Activated CD4-positive, alpha-beta T cell treated with anti-CD3 and anti-CD28 coated beads, Interleukin-2, amount 50 U/mL, for 24 hours (primary cell): ENCODE measurements at places on chromosomes 4 and X.

DNA sequence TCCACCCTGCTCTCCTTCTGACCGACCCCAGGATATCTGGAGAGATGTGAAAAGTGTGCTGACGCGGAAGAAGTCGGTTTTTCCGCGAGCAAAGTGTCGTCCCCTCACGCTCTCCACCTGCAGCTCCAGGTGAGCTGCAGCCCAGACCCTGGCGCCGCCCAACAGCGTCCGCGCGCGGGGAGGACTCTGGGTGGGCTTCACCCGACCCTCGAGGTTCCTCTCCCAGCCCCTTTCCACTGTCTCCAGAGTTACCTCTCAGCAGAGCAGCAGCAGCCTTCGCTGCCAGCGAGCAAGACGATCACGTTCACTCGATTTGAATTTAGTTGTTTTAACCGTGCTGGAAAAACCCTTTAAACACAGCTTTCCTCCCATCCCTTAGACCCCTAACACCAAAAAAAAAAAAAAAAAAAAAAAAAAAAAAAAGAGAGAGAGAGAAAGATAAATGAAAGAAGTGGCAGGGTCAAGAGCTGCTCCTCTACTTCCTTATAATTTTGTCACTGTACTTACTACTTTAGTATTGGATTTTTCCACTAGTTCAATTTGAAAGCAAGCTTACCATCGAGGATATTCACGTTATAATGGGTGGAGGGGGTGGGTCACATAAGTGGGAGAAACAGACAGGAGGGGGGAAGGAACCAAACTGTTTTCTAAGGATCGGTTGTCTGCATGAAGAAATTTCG lies 758 bp upstream of the NR3C2 start:
- no peak for DNase-seq

- DNase-seq, result no peak
These were observed 126.5 kb downstream of the REELD1 start for GRCh38 chr4:146340798-146341197.

DNA sequence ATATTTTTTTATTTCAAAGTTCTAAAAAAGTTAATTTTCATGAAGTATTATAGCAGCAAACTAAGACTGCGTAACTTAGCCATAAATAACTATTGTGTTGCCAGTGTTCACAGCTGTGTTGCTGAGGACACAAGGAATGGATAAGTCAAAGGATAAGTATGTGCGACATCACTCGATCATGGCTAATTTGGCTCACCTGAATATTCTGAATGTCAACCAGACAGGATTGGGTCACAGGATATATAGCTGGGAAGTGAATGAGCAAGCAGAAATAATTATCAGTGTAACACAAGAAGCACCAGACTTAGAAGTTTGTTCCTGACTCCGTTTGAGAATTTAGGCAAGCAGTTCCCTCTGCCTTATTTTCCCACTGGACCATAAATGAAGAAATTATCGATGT lies 33.9 kb downstream of the PRDM8 start:
- DNase-seq, result no peak

GRCh38 chrX:1734806-1735205 lies 119.9 kb downstream of the ASMT start:
- no peak for DNase-seq

GRCh38 chr4:140906993-140907962 lies 151.1 kb upstream of the TBC1D9 start:
- no peak for DNase-seq

GRCh38 chrX:78946178-78946931 lies 1.2 kb downstream of the P2RY10 start:
- no peak for DNase-seq

- no peak for DNase-seq
These were observed 127.6 kb upstream of the NUDT6 start for GRCh38 chr4:123050018-123050417.

DNA sequence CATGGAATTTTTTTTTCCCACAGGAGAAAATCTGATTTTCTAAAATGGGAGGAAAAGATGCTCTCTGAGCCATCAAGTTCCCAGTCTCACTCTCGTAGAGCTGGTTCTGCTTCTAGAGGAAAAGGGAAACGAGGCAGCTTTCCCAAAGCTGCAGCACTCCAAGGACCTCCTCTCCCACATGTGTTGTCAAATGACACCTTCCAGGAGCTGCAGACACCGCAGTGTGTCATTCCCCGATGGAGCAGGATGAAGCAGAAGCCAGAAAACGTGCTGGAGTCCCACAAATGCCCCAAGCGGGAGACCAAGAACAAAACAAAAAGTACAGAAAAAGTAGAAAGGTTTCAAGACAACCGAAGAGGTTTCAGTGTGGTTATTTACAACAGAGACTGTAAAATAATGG lies 348.1 kb downstream of the ARHGAP10 start:
- no peak for DNase-seq

DNA sequence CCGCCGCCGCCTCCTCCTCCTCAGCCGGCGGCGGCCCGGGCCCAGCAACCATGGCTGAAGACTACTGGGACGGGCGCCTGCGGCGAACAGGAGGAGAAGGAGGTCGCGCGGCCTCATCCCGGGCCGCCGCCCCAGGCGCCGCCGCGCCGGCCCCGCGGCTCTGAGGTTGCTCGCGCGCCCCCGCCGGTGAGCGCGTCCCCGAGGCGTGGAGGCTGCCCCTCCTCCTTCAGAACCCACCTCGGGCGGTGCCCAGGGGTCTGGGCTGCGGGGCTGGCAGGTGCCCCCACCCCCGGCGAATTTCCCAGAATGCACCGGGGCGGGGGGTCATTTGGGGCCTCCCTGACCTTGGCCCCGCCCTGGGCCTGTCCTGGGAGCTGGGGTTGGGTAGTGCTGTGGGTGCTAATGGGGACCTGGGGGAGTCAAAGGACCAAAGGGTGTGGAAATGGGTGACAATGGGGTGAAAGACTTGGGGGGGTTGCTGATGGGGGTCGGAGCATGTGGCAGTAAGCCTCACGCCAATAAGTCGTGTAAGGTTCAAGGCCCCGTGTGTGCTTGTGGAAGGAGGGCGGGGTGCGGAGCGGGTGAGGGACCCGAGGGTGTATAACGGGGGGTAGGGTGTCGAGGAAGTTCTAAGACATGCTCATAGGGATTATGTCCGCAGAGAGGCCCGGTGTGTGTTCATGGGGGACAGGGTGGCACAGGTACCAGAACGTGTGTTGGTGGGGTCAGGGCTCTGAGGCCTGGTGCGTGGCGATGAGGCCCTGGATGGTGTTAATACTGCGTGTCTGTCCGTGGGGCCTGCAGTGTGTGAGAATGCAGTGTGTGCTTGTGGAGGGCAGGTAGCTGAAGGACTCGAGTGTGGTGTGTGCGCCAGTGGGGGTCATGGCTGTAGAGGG lies 687 bp downstream of the CDK16 start:
- peak; percentile 23 for DNase-seq

DNA sequence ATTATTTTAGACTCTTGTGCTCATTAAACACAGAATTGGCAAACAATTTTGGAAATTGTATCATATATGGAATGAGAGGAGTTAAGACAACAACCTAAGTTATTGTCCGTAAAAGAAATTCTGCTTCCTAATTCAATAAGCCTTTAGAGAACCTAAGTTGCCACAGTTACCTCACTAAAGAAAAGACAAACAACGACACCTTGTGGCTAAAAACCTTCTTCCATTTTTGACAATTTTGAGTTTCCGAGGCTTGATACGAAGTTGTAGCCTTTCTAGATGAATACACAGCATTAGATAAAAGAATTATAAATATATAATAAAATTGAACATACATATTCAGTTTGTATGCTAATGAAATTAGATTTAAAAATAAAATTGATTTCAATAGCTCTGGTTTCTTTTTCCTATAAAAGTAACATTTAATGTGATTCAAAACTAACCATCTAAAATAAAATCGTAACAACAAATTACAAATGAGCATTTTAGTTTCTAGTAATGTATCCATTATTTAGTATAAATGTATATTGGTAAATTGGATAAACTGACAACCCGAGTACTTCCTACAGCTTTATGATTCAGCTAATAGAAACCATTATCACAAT lies 275.1 kb downstream of the GPM6A start:
- DNase-seq, result no peak

- no peak for DNase-seq
These were observed 57.4 kb downstream of the DCK start for GRCh38 chr4:71050809-71051208.

DNA sequence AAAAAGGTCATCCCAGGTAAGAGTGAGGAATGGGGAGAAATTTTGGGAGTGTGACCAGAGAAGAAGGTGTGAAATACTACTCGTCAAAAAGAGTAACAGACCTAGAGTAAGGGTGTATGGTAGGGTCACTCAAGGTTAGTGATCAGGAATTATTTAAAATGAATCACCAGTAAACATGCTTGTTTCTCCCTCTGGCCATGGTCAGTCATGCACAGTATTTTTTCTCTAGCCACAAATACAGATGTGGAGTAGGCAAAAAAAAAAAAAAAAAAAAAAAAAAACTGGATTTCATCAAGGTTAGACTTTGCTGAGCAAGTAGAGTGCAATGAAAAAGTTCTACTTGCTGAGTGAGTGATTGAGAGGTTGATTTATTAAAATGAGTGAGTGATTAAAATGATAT lies 34.2 kb upstream of the SLIT2 start:
- no peak for DNase-seq

GRCh38 chrX:10636337-10636736 lies 16.0 kb upstream of the MID1 start:
- no peak for DNase-seq

GRCh38 chr4:7487502-7487901 lies 52.8 kb upstream of the PSAPL1 start:
- DNase-seq, result no peak

GRCh38 chr4:38752372-38752940 lies 30.3 kb downstream of the TLR10 start:
- DNase-seq, result no peak

GRCh38 chrX:101693476-101693875 lies 33.8 kb upstream of the ARMCX2 start:
- no peak for DNase-seq

DNA sequence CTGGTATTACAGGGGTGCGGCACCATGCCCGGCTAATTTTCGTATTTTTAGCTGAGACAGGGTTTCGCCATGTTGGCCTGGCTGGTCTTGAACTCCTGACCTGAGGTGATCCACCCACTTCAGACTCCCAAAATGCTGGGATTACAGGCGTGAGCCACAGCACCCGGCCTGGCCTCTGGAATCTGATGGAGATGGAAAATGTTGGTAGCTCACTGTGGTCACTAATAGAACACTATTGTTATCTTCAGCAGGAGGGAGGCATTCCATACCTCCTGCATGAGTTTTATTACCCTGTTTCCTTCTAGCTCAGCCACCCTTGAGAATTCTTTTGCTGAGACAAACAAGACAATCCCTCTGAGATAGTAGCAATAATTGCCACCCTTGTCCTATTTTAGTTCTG lies 105.0 kb downstream of the SHROOM3 start:
- DNase-seq, result no peak

- no peak for DNase-seq
These were observed 2140.1 kb upstream of the AGA start for GRCh38 chr4:179582164-179582905.

- DNase-seq, result no peak
These were observed 86.4 kb upstream of the ZMAT1 start for GRCh38 chrX:102018208-102018607.

- DNase-seq, result no peak
These were observed 3.3 kb downstream of the HAND2 start for GRCh38 chr4:173526724-173527102.

- DNase-seq, result no peak
These were observed at the start of gene GPRIN3 for GRCh38 chr4:89307446-89308160. TSS of gene GPRIN3 (minus strand) at chr4:89307800. CDS start at chr4:89250110, 57,690 bp downstream.

DNA sequence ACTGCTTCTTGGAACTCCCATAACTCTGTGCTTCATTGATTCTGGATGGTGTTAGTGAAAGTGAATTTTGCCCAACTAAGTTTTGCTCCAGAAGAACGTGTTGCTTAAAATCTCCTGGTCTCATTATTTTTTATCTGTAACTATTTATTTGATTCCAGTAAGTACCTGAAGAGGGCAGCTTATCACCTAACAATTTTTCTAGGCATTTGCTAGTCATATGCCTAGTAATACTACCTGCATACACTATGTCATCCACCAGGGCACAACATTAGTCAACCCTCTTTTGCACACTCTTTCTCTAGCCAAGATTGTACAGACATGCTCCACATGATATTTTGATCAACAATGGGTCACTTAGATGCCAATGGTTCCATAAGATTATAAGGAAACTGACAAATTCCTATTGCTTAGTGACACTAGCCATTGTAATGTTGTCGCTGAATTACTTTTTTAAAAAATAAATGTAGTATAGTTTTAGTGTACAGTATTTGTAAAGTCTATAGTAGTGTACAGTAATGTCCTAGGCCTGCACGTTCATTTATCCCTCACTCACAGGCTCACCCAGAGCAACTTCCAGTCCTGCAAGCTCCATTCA lies 499.9 kb upstream of the AADAT start:
- DNase-seq, result no peak

DNA sequence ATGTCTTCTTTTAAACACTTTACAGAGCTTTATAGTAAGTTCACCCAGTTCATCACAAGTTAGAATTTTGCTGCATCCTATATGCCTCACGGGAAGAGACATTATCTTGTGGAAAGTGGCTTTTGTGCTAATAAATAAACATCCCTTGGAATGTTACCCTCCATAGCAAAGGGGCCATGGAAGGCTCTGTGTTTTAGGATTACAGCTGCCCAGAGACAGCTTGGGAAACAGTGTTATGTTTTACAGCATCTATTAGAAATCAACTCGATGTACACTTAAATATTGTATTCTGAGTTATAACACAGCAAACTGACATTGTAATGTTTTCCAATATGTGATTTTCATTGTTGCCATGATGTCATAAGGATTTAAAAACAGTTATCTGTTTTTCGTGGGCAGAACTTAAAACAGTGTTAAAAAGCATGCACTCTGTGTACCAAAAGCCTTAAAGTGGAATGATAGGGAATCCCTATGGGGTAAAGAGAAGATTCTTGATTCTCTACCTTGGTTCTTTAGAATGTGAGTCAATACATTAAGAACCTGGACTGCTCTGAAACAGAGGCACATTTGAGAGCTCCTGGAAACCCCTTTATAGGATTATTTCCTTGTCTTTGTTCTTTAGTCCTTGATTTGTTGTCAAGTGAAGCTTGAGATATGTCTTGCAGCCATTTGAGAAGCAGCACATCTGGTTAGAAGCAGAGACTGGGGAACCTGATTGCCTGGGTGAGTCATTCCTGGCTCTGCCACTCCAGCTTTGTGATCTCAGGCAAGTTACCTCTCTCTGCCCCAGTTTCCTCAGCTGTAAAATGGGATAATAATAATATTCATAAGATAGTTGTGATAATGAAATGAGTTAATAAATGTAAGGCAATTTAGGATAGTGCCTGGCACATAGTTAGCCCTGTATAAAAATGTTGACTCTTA lies 41.6 kb downstream of the ARHGAP10 start:
- DNase-seq, result no peak

- no peak for DNase-seq
These were observed 975 bp downstream of the KCNE5 start for GRCh38 chrX:109623997-109624396.

GRCh38 chr4:140893939-140894338 lies 137.8 kb upstream of the TBC1D9 start:
- no peak for DNase-seq

GRCh38 chr4:17163156-17163771 lies 264.8 kb upstream of the LDB2 start:
- no peak for DNase-seq

DNA sequence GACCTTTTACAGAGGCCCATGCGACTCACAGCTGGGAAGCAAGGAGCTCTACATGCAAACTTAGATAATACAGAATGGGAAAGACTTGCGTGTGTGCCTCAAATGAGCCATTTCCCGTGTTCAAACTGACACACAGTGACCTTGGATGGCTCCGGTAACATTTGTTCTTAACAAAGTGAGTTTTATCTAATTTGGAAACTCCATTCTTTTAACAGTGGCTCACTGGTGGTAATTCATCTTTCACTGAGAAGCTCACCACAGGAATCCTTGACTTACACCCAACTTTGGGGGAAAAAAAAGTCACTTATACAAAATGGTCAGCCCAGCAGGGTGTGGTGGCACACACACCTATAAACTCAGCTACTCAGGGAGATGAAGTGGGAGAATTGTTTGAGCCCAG lies 190.6 kb downstream of the LDB2 start:
- DNase-seq, result no peak
